ENCODE measurements at places on chromosomes 6 and 20.

- no peak for DNase-seq
Observed at GRCh38 chr6:42188406-42188805, 6.3 kb downstream of the GUCA1B start.

DNA sequence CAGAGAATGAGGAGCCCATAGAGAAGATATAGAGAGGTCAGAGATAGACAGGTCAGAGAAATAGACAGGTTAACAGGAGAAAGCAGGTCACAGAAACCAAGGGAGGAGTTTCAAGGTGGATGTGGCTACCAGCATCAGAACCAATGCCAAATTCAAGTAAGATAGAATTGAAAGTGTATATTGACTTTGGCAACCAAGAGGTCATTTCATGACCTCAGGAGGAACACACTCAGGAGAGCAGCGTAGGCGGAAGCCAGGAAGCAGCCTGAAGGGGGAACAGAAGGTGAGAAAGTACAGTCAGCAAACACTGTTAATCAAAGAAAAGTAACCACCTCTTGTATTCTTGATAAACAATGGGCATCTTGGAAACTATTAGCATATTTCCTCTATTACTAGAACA lies 33.9 kb upstream of the ALDH8A1 start:
- DNase-seq, result no peak

GRCh38 chr20:35988910-35989463 lies 20.6 kb downstream of the CNBD2 start:
- DNase-seq, result no peak

- DNase-seq, result no peak
Observed at GRCh38 chr6:28643017-28643740, 117.5 kb downstream of the GPX5 start.
